Stimulated activated CD8-positive, alpha-beta memory T cell treated with anti-CD3 and anti-CD28 coated beads, Interleukin-4, amount 100 ng/mL, for 4 hours (primary cell): ENCODE measurements at places on chromosomes 12 and 14.

DNA sequence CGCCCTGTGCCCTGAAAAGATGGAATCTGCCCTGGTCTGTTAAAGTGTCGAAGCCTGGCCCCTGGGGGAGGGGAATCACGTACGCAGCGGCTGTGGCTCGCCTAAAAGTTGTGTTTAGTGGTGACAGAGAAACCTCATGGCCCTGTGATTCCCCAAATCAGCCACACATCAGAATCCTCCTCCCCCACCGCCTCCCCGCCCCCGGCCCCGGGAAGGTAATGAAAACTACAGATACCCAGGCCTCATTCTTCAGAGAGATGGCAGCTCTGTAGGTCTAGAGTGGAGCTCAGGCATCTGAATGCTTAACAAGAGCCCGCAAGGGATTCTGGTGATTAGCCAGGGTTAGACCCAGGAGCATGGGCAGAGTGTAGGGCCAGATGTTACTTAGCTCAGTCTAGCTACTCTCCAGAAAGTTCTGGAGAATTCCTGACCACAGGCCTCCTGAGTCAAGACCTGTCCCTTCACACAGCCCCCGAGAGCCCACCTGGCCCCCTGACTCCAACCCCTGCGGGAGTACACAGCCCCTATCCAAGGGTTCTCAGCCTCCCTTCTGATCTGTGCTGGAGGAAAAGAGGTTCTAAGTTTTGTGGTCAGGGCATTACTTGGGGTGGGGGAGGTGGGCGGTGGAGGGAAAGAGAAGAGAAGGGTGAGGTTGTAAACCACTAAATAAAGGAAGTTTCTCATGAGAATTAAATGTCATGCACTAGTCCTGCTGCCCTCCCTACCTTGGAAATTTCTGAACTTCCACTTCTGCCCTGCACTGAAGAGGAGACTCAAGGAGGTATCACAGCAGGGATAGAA lies 114.8 kb downstream of the PLXNC1 start:
- peak; percentile 42 for DNase-seq

- DNase-seq, result no peak
Measured at GRCh38 chr14:64292197-64292596, 2.0 kb downstream of the ESR2 start.

DNA sequence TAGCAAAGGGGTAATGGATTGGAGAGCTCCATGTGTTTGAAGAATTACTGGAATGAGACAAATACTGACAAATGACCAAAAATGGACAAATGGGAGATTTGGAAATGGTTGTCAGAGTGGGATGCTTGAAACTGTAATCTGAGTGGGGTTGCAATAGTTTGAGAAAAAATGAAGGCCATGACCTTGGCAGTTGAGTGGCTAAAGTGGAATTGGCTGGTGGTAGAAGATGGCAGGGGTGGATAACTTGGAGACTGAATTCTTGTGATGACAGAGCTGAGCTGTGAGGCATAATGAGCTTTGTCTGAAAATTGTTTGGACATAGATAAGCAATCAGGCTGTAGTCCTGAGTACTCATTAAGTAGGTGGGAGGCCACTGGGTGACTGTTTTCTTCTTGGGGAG lies 222.5 kb upstream of the PRICKLE1 start:
- DNase-seq, result no peak

DNA sequence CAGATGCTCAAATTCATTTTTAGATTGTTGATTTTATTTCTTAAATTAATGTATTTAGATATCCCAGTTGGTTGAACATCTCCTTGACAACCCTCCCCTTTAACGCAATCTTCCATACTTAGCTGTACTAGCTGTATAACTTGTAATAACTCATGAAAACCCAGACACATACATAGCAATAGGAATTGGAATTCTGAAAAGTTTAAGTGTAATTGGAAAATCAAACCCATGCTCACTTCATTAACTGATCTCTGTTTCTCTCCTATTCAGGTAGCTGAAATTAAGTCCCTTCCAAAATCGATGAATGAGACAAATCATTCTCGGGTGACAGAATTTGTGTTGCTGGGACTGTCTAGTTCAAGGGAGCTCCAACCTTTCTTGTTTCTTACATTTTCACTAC lies at the start of gene OR4K15:
Gene OR4K15 (plus strand): TSS at position 301 of the 400 bp plus-strand sequence. CDS start 0 bp downstream, at position 301.
- DNase-seq, result no peak

GRCh38 chr14:96417254-96417653 lies 25.3 kb downstream of the AK7 start:
- DNase-seq, result no peak

- DNase-seq, result no peak
Measured at GRCh38 chr12:115402443-115403180, 718.6 kb upstream of the TBX3 start.

GRCh38 chr12:59737725-59738463 lies 142.1 kb downstream of the SLC16A7 start:
- DNase-seq, result no peak

DNA sequence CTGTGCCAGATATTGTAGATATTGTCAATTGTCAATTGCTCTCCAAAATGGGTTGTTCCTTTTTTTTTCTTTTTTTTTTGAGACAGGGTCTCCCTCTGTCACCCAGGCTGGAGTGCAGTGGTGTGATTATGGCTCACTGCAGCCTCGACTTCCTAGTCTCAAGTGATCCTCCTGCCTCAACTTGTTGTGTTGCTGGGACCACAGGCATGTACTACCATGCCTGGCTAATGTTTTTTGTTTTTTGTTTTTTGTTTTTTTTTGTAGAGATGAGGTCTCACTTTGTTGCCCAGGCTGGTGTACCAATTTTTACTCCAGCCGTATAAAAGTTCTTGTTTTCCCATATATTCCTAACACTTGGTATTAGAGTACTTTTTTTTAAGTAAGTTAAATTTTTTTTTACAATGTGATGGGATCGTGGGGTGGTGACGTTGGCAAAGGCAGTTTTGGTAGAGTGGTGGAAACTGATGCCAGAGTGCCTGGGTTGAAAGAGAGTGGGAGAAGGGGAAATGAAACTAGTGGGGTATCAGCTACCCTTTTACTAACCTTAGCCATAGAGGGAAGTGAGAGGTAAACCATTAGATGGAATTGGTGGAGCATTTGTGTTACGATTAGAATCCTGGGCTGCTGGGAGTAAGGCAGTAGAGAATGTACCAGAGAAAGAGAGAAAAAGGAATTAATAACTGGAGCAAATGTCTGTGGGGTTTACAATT lies 33.0 kb upstream of the CFAP54 start:
- DNase-seq, result no peak

GRCh38 chr14:42027271-42027670 lies 420.6 kb downstream of the LRFN5 start:
- no peak for DNase-seq

GRCh38 chr12:95674631-95675030 lies 115.9 kb downstream of the NTN4 start:
- no peak for DNase-seq

DNA sequence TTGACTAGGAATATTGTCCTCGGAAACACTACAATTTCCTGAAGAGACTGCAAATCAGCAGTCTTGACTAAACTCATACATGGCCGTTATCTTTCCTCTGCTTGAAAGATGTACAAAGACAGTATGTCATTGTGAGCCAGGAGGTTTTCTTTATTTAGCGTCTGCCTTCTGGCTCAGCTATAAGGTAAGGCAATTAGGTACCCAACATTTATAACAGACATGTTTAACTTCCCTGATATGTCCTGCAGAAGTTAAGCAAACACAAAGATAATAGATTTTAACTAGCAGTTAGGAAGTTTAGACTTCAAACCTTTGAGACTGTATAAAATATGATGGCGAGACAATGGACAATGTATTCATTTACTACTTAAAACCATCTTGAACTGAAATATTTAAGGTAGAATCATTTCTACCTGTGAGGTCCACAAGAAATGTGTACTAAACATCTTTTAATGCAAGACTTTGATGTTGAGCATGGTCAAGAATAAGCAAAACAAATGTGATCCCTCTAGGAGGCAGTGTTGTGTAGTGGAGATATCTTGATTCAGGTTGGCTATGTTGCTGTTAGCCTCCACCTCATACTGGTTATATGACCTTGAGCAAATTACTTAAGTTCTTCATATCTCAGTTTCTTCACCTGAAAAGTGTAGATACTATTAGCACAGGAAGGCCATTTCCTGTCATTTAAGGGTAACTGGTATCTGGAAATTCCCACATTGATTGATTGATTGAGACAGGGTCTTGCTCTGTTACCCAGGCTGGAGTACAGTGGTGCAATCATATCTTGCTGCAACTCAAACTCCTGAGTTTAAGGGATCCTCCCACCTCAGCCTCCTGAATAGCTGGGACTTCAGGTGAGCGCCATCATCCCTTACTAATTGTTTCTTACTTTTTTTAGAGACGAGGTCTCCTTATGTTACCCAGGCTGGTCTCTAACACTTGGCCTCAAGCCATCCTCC lies 96.3 kb upstream of the EEA1 start:
- no peak for DNase-seq

- no peak for DNase-seq
Measured at GRCh38 chr14:104271391-104271790, 133.0 kb downstream of the KIF26A start.

DNA sequence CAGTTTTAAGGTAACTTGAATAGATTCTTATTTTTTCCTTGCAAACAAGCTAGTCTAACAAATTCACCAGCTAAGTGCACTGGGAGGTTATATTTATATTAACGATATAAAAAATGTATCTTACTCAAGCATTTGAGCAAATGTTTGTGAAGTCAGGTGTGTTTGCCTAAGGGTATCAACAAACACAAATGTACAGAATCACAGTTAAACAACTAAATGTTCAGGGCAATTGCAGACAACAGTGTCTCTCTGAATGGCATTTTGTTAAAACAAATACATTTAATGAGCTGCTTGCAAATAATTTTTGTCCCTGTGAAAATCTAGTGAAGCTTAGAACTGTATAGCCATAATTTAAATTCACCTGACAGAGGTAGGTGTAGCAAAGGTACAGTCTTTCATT lies 28.2 kb upstream of the FLRT2 start:
- DNase-seq, result no peak

DNA sequence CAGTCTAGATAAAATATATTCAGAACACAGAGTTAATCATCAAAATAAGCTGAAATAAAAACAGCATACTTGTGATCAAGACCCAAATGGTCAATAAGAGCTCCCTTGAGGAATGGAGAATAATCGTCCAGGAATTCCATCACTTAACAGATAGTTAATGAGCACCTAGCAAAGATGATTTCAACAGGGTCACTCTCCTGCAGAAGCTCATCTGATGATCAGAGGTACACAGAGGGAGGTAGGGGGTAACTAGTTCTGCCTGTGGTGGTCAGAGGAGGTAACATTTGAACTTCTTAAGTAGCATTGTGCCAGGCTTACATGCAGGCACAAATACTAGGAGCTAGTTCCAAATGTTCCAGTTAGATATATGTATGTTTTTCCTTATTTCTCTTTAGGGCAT lies 9.5 kb downstream of the MED13L start:
- no peak for DNase-seq

GRCh38 chr12:66744956-66745383 lies 66.1 kb upstream of the GRIP1 start:
- DNase-seq, result no peak

GRCh38 chr14:74583689-74584434 lies 28.2 kb downstream of the LTBP2 start:
- DNase-seq, result no peak

DNA sequence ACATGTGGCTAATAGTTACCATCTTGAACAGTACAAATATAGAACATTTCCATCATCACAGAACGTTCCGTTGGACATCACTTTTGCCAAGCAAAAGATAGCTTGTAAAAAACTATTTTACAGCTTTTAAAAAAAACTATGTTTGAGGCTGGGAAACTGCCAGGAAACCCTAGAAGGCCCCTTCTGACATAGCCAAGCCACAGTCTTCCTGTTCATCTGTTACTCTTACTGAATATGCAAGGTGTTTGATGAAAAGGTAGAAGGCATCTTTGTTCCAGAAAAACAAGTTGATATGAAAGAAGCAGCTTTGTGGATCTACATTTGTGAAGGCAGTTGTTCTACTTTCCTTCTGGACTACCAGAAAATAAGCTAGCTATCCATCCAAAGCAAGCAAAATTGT lies 23.6 kb upstream of the WNK1 start:
- no peak for DNase-seq

GRCh38 chr14:92874962-92875661 lies 47.8 kb upstream of the CHGA start:
- DNase-seq, result no peak

- no peak for DNase-seq
Measured at GRCh38 chr12:7242176-7243101, 53.0 kb downstream of the PEX5 start.
